ENCODE measurements at places on chromosomes 13 and 19.

- no peak for DNase-seq
Measured at GRCh38 chr13:26183416-26183815, 38.7 kb downstream of the RNF6 start.

GRCh38 chr19:19106056-19106551, 32.2 kb downstream of the TMEM161A start:
- peak; percentile 23 for DNase-seq

DNA sequence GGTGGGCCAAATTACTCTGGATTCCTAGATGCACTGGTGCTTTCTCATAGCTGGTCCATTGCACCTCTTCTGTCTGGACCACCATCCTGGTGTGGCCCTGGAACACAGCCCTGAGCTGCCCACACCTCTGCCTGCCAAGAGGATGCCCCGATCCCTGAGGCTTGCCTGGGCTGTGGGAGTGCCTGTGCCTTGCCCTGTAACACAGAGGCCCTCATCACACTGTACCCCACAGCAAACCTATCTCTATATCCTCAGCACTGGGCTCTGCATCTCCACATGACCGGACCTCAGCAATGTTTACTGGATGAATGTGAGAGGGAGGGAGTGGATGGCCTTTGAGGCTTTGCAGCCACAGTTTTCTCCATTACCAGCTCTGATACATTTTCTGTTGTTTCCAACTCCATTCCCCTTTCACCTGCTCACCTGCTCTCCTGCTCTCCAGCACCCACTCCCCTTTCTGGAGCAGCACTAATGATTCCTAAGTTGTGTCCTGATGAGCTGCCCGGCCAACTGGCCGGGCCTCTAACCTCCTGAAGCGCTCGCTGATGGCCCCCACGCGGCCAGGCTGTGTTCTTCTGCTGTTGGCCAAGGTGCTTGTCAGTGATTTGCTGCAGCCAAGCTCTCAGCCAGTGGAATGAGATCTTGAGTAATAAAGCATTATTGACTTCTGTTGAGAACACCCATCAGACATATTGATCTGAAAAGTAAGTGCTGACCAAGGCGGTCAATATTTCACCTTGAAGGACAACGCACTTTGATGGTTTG, 232.6 kb downstream of the TEX29 start:
- DNase-seq = no peak

DNA sequence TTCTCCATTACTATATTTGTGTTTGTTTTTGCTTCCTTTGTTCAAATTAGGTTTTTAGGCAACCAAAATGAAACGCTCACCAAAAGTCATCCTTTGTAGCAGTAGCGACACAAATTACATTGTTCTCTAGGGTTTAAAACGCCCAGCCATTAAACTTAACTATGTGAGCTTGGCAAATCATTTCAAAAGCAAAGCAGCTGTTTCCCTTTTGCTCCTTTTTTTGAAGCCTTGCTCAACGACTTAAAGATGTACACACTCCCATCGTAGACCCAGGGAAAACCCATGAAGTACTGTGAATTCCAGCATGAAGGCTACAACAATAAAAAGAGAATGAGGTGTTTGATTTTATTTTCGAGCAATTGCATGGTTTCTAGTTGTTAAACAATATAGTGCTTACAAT, 106.7 kb downstream of the RAP2A start:
- DNase-seq = no peak

GRCh38 chr13:75405976-75406703, 75.8 kb downstream of the TBC1D4 start:
- DNase-seq = no peak

GRCh38 chr13:72834601-72835000, 52.7 kb downstream of the PIBF1 start:
- DNase-seq = no peak

DNA sequence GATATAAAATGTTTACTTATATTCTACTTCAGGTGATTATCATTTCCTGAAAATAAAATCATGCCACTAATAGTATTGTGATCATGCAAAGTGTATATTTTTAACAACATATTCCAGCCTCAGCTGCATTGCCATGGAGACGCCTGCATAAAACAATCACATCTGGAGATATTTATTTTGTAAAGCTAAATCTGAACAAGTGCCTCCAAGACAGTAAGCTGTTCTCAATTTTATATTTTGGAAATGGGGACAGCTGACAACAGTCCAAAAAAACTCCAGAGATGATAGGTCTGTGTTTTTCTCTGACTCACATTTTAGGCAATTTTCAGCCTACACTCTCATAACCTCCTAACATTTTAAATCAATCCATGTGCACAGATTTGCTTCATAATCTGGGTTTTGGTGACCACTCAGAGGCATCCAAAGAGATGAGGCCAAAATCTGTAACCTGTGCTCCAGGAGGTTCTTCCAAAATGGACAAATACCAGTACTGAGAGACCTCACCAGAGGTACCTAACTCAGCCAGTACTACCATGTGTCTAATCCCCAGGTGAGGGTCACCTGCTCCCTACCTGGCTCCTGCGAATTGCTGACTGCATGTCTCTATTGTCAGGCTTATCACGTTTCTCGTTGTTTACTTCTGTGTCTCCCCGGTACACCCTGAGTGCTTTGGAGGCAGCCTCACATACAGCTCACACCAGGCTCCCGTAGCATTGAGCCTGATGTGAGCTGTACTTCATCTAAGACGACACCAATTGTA, 62.7 kb downstream of the COL4A1 start:
- DNase-seq = no peak

DNA sequence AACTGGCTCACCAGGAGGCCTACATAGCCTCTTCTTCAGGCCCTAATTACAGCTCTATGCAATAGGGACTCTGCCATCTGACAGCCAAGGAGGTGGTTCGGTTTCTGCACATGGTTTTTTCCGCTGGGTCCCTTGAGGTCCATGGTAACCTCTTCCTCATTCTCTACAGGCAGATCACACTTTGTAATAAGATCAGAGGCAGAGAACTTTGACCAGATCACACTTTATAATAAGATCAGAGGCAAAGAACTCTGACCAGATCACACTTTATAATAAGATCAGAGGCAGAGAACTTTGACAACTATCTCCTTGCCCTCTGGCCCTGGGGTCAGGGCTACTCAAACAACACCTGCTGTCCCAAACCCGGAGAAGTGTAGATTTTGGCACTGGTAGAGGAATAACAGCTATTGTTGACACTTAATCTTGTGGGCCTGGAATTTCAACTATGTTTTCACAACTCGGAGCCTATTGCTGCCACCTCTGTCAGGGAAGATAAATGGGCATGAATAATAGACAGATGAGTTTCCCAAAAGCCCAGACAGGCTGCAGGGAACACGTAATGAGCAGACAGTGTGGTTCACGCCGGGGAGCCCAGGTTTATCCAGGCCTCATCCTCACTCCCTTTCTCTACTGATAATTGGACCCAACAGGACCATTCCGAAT, 246.1 kb downstream of the UQCRFS1 start:
- DNase-seq = no peak

- no peak for DNase-seq
Measured at GRCh38 chr13:88285329-88285728, 614.2 kb downstream of the SLITRK5 start.

- no peak for DNase-seq
Measured at GRCh38 chr13:75761369-75761768, 125.2 kb downstream of the LMO7 start.

DNA sequence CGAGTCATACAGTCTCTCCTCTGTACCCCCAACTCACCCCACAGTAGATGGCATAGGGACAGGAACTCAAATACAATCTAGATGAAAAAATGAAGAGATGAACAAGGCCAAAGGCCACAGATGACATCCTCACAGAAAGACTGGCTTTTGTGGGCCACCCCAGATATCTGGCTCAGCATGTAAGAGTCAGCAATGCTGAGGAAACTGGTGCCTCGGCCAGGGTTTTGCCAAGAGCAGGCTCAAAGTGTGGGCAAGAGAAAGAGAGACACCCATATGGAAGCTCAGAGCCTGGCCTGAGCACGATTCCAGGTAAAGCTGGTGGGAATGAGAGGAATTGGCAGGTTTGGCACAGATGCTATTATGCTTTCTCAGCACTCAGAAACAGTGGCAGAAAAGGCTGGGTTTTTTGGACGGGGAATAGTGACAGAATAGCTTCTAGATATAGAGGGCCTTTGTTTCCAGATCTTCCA, 460.6 kb downstream of the FOXO1 start:
- no peak for DNase-seq

DNA sequence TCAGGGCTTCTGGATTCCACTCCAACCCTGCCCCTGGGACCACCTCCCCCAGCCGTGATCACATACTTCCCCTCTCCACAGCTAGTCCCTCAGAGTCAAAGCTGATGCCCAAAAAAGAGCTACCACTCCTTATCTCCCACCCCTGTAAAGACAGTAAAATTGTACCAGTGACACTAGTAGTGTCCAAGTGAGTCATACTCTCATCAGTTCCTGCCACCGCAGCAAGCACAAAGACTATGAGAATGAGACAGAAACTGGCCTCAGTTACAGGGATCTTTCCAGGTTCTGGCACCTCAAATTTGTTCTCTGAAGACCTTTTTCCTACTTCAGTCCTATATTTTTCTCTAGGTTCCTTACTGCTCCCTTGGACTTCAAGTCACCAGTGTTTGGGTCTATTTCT, 144.2 kb downstream of the SPRY2 start:
- DNase-seq = no peak

DNA sequence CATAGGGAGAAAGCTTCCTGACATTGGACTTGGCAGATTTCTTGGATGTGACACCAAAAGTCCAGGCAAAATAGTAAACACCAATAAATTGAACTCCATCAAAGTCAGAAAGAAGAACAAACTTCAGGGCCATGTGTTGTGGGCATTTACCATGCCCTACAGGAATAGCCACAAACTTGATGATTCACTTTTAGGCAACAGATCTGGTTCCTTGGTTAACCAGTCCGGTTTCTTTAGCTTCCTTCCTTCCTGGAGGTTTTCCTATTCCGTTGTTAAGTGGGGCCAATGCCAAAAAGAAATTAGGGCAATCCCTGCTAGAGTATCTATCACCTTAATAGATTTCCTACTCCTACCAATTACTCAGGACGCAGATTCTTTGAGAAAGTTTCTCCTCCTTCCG, 25.2 kb downstream of the IGFL1 start:
- no peak for DNase-seq

- no peak for DNase-seq
Measured at GRCh38 chr13:98141091-98141490, 1.8 kb upstream of the FARP1 start.

DNA sequence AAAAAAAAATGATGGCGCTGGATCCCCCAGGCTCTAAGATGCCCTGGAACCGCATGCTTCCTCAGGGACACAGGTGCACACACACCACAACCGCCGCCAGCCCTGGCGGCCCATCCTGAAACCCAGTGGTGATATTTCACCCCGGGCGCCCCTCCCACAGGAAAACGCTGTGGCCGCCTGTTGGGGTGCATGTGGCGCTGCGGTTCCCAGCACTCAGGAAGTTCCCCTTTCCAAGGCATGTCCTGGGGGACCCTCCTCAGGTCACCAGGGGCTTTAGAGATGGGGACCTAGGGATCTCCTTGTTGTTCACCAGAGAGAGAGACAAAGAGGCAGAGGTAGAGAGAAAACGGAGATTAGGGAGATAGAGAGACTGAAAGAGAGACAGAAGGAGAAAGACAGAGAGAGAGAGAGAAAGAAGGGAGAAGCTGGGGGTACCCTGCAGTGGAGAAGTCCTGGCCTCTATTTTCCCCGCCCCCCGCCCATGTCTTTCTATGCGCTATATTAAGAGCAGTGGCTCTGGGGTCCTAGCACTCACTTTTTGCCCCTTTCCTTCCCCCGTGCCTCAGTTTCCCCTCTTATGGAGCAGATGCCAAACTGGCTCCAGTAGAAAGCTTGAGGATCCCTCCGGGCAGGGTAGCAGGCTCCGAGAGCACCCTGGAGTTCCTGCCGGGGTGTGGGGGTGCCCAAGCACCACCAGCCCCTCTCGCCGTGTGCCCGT, 2.3 kb downstream of the ADGRE2 start:
- DNase-seq = no peak

DNA sequence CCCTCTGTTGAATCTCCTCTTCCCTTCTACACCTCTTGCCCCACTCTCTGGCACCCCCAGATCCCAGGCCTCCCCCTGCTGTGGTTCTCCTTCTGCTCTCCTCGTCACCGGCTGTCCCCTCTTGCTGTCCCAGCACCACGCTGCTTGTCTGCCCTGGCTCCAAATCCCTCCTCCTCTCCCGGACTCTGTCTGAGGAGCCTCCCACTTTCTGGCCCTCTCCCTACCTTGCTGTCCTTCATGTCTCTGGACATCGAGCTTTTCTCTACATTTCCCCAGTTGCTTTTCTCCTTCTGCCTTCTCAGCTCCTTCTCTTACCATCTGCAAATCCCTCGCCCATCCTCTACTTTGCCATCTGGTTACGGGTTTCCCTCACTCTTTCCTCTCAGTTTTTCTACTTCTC, 1.2 kb downstream of the ZNF347 start:
- DNase-seq = peak; percentile 9

- DNase-seq = peak; percentile 51
Measured at GRCh38 chr13:43783820-43784219, 3.0 kb downstream of the ENOX1 start.

- DNase-seq = no peak
Measured at GRCh38 chr13:92538164-92538563, 688.4 kb upstream of the GPC6 start.

- peak; percentile 89 for DNase-seq
Measured at GRCh38 chr19:42440357-42441048, 2.2 kb downstream of the CXCL17 start.

GRCh38 chr19:8552810-8553209, 24.4 kb downstream of the MYO1F start:
- DNase-seq = peak; percentile 17

- no peak for DNase-seq
Measured at GRCh38 chr13:75353781-75354193, 128.2 kb downstream of the TBC1D4 start.

- DNase-seq = no peak
Measured at GRCh38 chr19:16788479-16788878, 40.7 kb upstream of the SIN3B start.

GRCh38 chr13:45545686-45546409, 69.7 kb downstream of the ERICH6B start:
- no peak for DNase-seq

DNA sequence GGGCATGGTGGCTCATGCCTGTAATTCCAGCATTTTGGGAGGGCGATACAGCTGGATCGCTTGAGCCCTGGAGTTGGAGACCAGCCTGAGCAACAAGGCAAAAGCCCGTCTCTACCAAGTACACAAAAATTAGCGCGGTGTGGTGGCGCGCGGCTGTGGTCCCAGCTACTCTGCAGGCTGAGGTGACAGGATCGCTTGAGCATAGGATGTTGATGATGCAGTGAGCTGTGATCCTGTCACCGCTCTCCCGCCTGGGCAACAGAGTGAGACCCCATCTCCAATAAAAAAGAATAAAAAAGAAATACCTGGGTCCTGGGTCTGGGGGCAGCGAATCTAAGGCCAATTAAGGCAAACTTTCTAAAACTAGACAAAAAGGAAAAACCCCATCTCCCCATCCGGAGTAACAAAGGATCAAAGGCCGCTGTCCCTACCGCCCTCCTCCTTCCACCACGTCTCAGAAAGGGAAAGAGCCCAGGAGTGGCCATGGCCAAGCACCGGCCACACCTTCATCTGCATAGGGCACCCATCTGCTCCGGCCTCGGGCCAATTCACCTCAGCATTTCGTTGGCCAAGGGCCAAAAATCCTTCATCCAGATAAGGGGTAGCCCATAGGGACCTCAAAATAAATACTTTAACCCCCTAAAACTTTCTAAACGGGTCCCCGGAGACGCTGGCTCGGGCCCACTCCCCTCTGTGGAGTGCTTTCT, 851 bp downstream of the ZNF320 start:
- DNase-seq = peak; percentile 28

All from endothelial cell (in vitro differentiated cells).